Skeletal muscle tissue (tissue), 5 donors: ENCODE measurements at places on chromosomes 1 and 21. TPM values are rescaled to one million over a fixed set of nuclear protein-coding genes. Genes with fewer than 3 reads are reported as not detected.

CD1D gene
- 1.0 TPM for total RNA-seq

ANKRD45 gene
- total RNA-seq = not detected

RPS6KC1 gene
- 38.1 TPM for total RNA-seq

PAFAH2 gene
- 33.9 TPM for total RNA-seq

HSPB7 gene
- 5.7 TPM for total RNA-seq

RGS8 gene
- total RNA-seq = not detected

ERG gene
- total RNA-seq = 4.7 TPM

ADAMTS5 gene
- total RNA-seq = 15.7 TPM

CCDC28B gene
- total RNA-seq = 58.5 TPM

AK5 gene
- 11.5 TPM for total RNA-seq

GBP5 gene
- total RNA-seq = 0.52 TPM

PCBP3 gene
- total RNA-seq = not detected

TGFB2 gene
- 50.6 TPM for total RNA-seq

RNU1-1 gene
- under 0.01 TPM for total RNA-seq

AMY1C gene
- total RNA-seq = not detected

RGL1 gene
- 28.2 TPM for total RNA-seq

SELE gene
- 1.6 TPM for total RNA-seq

SPATA45 gene
- total RNA-seq = 1.6 TPM

GPR3 gene
- total RNA-seq = under 0.01 TPM

EPHA8 gene
- total RNA-seq = not detected

DMRTA2 gene
- total RNA-seq = under 0.01 TPM

PTPRU gene
- 27.1 TPM for total RNA-seq

LHX8 gene
- total RNA-seq = not detected

SPATA46 gene
- total RNA-seq = not detected

WNT9A gene
- 2.1 TPM for total RNA-seq

RNU1-3 gene
- total RNA-seq = under 0.01 TPM

F5 gene
- 1.0 TPM for total RNA-seq

TCHH gene
- total RNA-seq = not detected

C8A gene
- not detected for total RNA-seq

BTBD19 gene
- 5.7 TPM for total RNA-seq

RPTN gene
- total RNA-seq = not detected

LRRC71 gene
- not detected for total RNA-seq
